ENCODE measurements at places on chromosomes 3 and 15. TPM values are rescaled to one million over a fixed set of nuclear protein-coding genes. Genes with fewer than 3 reads are reported as not detected.

GRCh38 chr15:28913171-28913765 is 27.5 kb downstream of the APBA2 start:
- no peak for DNase-seq

- no peak for DNase-seq
Measured at GRCh38 chr3:128328546-128329458, 137.9 kb downstream of the DNAJB8 start.

GRCh38 chr15:39851500-39852092 is 68.5 kb downstream of the GPR176 start:
- DNase-seq, result no peak

The CNTN4 gene
- total RNA-seq, result 1.9 TPM

DNA sequence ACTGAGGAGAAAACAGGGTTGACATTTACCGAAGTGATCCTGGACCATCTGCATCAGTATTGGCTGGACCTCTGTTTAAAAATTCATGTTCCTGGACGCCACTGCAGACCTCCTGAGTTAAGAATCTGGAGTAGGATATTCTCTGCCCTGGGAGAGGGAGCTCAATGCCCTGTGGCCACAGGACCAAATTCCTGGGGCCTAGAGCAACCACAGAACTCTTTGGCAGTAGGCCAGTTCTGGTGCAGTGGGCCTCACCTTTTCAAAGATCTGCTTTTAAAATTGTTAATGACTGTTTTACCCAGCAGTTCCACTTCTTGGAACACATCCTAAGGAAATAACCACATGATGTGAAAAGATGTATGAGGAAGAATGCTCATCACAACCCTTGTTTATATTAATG is 133.3 kb upstream of the ADPGK start:
- DNase-seq, result no peak

GRCh38 chr15:59399465-59400102 is 26.9 kb upstream of the MYO1E start:
- no peak for DNase-seq

DNA sequence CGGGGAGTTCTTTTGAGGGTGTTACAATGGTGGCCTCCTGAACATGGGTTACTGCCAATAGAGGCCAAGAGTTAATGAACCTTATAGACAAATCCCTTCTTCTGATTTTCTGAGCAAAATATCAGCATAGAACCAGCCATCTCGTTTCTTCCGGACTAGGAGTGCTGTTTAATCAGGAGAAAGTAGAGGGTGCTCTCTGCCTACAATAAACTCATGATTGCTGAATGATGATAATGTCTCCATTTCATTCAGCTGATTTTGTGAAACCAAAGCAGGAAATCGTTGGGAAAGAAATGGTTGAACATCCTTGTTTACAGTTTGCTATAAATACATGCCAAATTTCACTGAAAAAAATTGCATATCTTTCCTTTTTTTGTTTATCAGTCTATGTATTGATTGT is 142.8 kb upstream of the PLSCR5 start:
- no peak for DNase-seq

The MUSTN1 gene
- 1,130 TPM for total RNA-seq

- no peak for DNase-seq
Measured at GRCh38 chr3:55467099-55467498, 20.0 kb downstream of the WNT5A start.

- DNase-seq, result no peak
Measured at GRCh38 chr3:17090280-17090983, 205.7 kb downstream of the PLCL2 start.

The SI gene
- not detected for total RNA-seq

The SLC38A3 gene
- 12.7 TPM for total RNA-seq

GRCh38 chr3:26712211-26713026 is 89.8 kb downstream of the LRRC3B start:
- DNase-seq, result no peak

DNA sequence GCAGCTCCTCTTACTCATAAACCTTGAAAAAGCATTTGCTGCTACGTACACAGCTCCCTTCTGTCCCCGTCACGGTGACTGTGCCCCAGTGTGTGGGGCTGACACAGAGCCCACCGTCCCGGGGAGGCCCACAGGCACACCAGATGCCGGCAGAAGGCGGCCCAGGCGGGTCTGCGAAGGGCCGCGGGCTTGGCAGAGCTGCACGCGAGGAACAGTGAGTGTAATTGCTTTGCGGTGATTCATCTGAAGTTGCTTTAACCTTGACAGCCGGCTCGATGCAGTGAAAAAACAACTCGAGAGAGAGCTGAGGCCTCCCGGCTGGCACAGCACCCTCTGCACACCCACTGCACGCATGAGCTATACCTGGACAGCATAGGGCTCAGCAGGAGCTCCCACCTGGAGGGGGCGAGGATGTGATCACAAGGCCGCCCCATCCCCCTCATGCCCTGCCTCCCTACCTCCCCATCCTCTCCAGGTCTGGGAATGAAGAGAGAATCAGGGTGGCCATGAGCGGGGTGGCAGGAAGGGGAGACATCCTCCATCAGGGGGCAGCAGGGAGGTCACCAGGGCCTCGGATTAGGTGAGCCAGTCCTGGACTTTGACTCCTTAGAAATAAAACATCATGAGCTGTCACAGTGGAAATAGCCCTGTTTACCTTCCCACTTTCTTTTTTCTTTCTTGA is 172.7 kb downstream of the MEGF11 start:
- DNase-seq, result no peak

GRCh38 chr3:16790432-16791400 is 94.0 kb upstream of the PLCL2 start:
- DNase-seq, result no peak

DNA sequence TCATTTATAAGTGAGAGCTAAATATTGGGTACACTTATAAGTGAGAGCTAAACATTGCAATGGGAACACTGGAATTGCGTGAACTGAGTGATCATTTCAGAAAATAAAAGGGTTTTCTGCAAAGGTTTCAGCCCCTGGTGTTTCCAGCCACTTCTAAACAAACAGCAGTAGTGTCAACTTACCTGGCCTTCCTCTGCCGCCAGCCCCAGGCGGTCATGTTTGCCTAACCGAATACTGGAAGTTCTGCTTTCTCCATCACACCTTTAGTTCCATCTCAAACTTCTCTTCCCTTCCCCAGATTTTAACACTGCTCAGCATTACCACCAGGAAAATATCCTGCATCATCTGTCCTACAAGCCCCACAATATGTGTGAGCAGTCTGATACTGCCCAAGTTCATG is 58.6 kb downstream of the MRPL3 start:
- DNase-seq, result no peak

- DNase-seq, result no peak
Measured at GRCh38 chr3:188194332-188194731, 40.4 kb downstream of the LPP start.

DNA sequence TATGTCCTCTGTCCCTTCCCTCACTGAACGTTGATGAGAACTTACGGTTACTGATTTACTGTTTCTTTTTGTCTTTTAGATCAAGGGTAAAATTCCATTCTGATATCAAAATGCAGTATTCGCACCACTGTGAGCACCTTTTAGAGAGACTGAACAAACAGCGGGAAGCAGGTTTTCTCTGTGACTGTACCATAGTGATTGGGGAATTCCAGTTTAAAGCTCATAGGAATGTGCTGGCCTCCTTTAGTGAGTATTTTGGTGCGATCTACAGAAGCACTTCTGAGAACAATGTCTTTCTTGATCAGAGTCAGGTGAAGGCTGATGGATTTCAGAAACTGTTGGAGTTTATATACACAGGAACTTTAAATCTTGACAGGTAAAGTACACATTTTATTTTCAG is 990 bp downstream of the MYNN start:
- no peak for DNase-seq

The CHRM5 gene
- not detected for total RNA-seq

The TMEM158 gene
- total RNA-seq, result 6.5 TPM

GRCh38 chr15:78450285-78450858 is 12.4 kb downstream of the IREB2 start:
- no peak for DNase-seq

GRCh38 chr15:36797128-36797527 is 217.7 kb downstream of the CDIN1 start:
- DNase-seq, result no peak

DNA sequence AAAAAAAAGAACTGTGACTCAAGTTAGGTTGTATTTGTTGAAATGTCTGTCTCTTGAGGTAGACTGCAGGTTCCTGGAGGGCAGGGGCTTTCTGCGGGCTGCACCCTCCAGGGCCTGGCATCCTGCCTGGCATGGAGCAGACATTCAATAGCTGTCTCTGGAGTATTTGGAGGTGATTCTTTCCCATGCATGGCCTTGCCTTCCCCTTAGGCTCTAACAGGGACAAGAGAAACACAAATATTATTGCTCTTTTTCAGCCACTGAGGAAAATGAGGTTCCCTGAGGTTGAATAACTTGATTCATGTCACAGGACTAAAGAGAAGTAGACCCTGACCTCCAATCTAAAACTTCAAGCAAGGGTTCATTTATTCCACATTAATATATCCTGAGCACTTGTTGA is 18.6 kb upstream of the FLNB start:
- no peak for DNase-seq

The NRG4 gene
- 14.4 TPM for total RNA-seq

The IQCH gene
- 0.60 TPM for total RNA-seq

- no peak for DNase-seq
Measured at GRCh38 chr15:78641102-78641748, at the start of gene CHRNB4. CHRNB4 (minus strand) TSS chr15:78641210; CDS start chr15:78641133, 77 bp downstream.

All from psoas muscle (tissue), 8 donors.